NCI-H2081 treated with DMSO at 0.1 percent for 48 hours (cell line): ENCODE measurements at places on chromosomes 3 and 15.

DNA sequence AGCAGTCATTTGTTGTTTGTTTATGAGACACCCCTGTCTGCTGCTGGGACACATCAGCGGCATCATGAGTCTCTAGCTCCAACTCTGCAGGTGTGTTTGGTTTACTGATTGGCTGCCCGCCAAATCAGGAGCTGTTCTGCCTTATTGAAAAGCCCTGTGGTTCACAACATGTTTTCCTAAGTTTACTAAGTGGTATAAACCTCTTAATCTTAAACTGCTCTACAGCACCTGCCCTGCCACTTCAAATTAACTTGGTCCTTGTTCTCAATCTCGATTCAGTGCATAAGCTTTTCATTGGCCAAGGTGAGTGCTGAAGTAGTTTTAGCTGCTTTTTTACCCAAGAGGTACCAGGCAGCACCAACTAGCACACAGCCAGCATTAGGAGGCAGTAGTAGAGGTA is 77.8 kb upstream of the WDR72 start:
- DNase-seq = peak; percentile 84

GRCh38 chr3:83002869-83003445 is 1241.5 kb upstream of the GBE1 start:
- no peak for DNase-seq

DNA sequence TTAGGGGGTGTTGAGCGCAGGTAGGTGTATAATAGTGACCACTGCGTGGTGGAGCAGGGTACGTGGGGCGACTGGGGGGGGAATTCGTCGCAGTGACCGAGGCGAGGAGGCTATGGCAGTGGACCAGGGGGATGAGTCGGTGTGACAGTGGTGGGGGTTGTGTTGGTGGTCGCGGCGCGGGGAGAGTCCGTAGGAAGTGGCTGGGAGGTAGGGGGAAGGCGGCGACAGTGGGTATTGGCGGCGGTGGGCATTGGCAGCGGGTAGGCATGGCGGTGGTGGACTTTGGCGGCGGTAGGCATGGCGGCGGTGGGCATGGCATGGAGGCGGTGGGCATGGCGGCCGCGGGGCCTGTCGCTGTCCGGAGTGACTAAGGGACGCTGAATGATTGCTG is 739 bp downstream of the SNRPN start:
- DNase-seq = no peak

DNA sequence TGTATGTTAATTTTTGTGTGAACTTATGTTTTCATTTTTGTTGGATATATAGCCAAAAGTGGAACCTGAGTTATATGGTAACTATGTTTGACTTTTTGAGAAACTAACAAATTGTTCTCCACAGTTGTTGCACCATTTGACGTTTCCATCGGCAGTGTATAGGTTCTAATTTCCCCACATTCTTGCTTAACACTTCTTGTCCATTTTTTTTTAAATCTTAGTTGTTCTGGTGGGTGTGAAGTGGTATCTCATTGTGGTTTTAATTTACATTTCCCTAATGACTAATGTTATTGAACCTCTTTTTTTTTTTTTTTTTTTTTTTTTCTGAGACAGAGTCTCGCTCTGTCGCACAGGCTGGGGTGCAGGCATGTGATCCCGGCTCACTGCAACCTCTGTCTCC is 8.0 kb downstream of the NISCH start:
- no peak for DNase-seq

DNA sequence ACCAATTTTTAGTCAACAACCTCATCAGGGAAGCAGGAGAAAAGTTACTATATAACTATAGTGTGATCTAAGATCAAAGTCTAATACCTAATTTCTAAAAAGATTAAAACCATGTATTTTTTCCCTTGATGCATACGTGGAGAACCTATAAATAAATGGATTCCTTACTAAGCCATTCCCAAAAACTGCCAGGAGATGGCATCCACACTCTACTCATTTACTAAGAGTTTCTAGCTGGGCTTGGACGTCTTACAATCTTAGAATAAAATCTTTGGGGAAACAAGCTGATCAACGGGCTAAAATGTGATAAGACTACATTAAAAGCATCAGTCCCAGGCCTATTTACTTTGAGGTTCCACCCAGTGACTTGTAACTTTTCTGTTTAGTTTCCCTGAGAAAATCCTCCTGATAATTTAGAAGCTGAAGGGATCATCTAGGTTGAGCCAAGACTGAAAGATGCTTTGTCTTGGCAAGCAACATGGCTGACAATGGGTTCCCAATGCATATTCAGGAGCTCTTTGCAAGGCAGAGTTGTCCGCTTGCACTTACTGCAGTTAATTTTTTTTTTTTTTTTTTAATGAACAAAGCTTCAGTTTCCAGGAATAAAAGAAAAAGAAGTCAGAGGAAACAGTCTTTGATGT is 85.5 kb upstream of the FGF12 start:
- DNase-seq = peak; percentile 31

GRCh38 chr15:48802867-48803266 is 8.0 kb downstream of the CEP152 start:
- DNase-seq = no peak

DNA sequence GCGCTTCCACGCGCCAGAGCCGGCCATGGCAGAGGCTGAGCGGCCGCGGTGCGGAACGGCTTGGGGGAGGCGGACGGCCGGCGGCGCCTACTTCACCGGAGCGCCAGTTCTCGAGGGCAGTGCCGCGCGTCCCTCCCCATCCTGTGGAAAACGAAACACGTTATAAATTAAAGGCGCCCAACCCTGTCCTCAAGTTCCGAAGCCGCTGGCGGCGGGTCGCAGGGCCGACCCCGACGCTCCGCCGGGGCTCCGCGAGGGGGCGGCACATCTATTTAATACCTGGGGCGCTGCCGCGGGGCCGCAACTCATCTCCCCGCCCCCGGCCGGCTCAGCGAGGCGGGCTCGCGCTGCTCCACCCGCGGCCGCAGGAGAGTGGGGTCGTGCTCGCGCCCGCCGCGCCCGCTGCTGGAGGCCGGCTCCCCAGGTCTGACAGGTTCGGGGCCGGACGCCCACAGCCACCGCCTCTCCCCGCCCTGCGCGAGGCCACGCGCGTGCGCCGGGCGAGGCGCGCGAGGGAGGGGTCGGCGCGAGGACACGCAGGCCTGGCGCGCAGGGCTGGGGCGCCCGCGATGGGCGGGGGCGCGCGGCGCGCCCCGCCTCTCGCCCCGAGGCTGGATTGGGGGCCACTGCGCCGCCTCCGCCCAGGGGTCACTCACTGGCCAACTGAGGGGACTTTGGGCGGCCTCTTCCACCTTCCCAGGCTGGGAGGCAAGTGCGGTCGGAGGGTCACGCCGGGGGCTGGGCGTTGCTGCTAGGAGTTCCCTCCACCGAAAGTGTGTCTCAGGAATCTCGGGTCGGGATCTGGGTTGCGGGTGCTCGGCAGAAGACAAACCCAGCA is at the start of gene SLC30A4:
Gene SLC30A4 (minus strand): TSS at position 428 of the 838 bp plus-strand sequence. CDS start 401 bp downstream, at position 27.
- no peak for DNase-seq

DNA sequence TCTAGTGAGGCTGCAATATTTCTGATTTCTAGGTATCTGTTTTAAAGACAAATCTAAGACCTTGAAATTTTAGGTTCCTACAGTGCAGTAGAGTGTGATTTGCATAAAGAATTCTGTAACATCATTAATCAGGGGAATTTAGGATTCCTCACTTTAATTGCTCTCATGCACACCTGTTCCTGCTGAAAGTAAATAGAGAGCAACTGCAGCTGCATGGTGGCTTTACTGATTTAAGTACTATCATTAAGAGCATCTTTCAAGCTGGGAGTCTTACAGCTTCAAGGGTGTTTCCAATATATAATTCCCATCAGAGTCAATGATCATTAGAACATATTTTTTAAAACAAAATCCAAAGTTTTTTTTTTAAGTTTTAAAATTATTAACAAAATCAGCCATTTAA is 36.0 kb upstream of the C3orf70 start:
- peak; percentile 8 for DNase-seq
